ENCODE measurements at places on chromosomes 7 and 10.
A peak's percentile ranks its signal among the peaks of the same experiment; 100 is the strongest.

GRCh38 chr10:11162828-11163599 is 145.3 kb downstream of the CELF2 start:
- peak; percentile 58 for DNase-seq

DNA sequence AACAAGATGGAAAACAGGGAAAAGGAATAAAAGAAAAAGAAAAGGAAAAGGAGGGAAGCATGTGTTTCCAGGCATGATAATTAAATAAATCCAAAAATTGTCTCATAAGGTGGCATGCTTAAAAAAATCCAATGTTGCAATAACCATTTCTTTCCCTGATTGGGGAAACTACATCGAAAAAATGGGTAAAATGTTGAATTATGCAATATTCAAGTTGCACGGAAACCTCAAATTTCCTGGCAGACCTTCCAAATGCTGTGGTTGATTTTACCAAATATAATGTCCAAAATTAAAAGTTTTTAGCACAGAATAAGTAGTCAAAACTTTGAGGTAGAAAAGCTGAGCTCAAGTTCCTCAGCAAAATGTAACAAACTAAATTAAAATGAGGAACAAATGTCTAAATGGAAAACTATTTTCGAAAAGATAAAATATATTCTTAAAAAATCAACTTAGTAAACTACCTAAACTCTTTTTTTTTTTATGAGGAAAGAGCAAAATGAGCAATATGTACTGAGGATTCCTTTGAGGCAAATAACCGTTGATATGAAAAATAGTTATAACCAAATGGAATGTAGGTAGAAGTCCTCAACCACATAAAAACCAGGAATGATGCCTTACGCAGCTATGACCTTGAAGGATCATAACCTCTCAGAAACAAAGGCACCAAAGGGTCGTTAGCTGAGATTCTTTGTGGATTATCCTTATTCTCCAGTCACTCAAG is 52.6 kb downstream of the MACC1 start:
- no peak for DNase-seq

DNA sequence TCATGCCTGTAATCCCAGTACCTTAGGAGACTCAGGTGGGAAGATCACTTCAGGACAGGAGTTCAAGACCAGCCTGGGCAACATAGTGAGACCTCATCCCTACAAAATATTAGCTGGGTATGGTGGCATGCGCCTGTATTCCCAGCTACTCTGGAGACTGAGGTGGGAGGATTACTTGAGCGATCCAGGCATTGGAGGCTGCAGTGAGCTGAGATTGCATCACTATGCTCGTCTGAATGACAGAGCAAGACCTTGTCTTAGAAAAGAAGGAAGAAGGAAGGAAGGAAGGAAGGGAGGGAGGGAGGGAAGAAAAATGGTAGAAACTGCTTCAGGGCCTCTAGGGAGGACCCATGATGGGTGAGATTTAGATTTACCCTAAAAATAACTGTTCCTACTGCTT is 112.3 kb downstream of the SPDYE5 start:
- DNase-seq: no peak

- DNase-seq: peak; percentile 27
Observed at GRCh38 chr7:37833107-37833817, 15.1 kb upstream of the NME8 start.

GRCh38 chr7:128203710-128204214 is 37.3 kb upstream of the LEP start:
- DNase-seq: no peak

DNA sequence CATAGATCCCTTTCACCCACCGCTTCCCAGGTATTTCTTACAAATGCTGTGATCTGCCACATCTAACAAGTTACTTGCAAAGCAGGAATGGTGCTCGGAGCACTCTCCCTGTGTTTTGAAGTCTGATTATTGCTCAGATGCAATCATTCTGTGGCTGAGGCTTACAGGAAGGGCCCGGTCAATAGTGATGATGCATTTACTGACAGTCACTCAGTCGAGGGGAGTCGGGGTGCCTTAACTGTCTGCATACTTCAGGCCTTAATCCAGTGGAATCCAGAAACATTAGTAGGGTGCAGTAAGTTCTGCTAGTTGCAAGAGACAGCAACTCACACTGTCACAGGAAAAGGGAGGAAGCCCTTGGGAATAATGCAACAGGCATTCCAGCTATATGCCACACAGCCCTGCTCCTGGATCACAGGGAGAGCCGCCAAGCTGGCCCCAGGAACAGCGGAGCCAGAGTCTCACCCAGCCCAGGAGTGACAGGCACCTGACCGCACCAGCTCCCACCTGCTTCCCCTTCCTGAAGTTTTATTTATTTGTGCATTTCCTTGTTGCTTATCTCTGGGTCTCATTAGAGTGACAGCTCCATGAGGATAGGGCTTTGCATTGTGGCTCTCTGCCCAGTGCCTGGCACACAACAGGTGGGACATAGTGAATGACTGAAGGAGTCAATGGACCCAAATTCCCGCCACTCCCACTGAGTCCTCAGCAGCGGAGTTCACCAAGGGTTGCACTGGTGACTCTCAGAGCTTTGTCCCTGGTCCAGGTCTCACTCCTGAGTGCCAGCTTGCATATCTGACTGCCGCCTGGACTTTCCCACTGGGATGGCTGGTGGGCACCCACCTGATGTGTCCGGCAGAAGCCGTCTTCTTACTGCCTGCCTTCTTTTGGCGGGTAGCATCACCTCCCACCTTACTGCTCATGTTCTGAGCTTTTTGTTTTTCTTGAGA is 212.5 kb upstream of the SH2B2 start:
- no peak for DNase-seq

- DNase-seq: no peak
Observed at GRCh38 chr10:118971187-118971586, 58.3 kb upstream of the NANOS1 start.

DNA sequence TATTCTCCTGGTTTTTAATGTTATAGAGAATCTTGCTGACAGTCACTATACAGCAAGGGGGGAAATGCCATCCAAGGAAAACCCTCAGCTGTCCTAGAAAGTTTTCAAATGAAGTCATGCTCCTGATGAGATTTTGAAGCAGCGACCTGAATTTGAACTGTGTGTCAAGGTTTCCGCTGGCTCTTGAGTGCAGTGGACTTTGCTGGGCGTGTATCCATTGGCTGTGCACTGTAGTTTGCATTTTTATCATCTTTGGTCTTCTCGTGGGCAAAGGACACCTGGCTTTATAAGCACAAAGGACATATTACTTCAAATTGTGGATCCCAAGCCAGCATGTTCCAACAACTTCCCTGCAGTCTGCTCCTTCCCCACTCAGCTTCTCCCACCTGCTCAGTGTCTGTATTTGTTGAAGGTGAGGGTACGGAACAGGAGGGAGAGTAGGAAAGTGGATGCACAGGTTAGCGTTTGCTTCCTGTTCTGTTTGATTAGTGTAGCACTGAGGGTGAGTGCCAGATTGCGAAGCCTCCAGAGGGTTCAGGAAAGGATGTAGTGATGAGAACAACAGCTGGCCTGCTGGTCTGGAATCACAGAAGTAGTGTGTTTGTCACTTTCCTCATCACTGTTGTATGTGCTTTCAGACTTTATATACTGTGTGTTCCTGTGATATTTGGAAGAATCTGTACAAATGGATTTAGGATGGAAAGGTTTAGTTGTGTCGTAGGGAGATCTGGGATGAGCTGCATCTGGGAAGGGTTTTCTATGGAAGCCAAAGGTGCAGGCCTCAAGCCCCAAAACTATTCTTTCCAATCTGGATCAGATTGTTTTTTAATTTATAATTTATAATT is 204.8 kb downstream of the BMPER start:
- DNase-seq: no peak

- no peak for DNase-seq
Observed at GRCh38 chr10:50593523-50594376, 30.0 kb downstream of the SGMS1 start.

- no peak for DNase-seq
Observed at GRCh38 chr7:87574630-87575029, 26.1 kb downstream of the ABCB1 start.

- DNase-seq: no peak
Observed at GRCh38 chr10:3784510-3785250, at the start of gene KLF6. KLF6 (minus strand) TSS chr10:3785209; CDS start chr10:3785014, 195 bp downstream.

DNA sequence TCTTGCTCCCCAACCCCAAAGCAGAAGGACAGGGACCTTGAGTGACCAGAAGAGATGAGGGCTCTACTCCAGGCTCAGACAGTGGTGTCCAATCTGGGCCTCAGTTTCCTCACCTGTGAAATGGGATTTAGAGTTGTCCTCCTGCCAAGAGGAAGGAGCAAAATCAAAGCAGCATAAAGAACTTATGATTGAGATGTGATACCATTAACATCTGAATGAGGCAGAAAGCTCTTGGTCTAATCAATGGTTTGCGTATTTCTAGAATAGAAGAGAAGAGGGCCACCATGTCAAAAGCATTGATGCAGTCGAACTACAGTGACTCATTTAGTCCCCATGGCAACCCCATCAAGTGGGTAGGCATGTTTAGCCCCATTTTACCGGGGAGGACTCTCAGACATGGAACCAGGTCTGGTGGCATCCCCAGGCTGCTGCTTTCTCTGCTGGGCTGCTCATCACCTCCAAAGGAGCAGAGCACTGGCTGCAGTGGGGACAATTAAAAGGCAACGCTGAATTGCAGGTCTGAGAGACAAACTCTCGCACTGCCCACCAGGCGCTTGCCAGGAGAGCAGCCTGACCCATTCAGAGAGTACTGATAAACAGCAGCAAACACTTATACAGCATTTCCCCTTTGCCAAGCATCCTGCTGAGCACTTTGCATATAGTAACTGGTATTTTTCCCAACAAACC is 175.9 kb downstream of the NEURL1 start:
- DNase-seq: no peak

GRCh38 chr10:75592791-75593643 is 161.6 kb downstream of the LRMDA start:
- no peak for DNase-seq

DNA sequence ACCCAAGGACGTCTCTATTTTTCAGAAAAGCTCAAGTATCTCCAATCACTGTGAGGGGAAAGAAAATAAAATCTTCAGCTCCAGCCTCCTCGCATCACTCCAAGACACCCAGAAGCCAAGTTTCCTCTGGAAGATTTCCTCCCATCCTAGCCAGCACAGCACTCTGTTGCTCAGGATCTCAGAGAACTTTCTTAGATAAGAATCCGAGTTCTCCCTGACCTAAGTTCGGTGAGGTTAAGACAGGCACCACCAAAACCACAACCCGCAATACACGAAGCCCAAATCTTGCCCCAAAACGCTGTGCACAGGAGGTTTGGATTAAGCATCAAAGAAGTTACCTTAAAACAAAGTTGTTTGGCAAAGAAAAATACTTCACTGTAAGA is 4.2 kb downstream of the FAM53B start:
- no peak for DNase-seq

DNA sequence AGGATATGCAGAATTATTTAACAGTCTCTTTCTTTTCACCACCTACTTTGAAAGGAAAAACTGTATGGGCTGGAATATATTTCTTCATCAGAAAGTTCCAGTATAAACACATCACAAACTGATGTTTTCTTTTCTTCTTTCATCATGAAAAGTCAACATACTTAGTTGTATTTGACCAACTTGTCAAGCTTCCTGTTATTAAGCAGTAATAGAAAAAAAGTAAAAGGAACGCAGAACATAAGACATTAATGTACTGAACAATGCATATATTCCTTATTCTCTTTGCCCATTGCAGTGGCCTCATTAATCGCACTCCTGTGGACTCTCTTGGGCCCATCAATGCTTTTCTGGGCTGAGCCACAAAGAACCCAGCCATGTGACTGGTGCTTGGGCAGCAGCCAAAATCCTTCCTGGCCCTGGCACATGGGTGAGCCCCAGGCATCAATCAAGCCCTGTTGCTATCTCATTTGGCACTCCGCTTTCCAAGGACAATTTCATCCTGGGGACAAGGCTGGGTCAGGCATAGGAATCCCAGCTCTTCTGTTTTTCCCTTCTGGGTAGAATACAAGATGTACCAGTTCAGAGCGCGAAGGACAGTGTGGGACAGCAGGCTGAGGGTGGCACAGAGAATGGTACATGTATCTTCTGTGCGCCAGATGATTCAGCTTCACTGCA is 42.3 kb downstream of the RHOBTB1 start:
- no peak for DNase-seq

GRCh38 chr7:7761340-7761973 is 43.0 kb upstream of the RPA3 start:
- DNase-seq: no peak

DNA sequence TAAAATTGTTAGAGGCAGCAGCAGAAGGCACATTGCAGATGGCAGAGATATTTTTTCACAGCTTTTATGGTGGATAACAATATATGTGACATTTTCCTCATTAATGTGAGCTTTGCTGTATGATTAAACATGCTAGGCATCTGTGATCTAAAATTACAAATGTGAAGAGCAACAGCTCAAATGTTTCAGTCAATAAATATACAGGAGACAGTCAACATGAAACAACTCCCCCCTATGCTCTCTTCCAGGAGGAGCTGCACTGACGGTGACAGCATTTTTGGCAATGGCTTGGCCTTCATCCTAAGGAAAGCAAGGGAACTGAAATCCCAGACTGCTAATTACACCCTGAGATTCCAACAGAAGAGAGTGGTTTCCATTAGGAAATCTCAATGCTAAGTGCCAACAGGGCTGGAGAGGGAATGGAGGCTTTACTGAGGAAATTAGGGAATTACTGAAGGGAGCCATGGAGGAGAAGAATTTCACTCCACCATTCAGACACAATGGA is 51.4 kb upstream of the GRB10 start:
- DNase-seq: no peak

DNA sequence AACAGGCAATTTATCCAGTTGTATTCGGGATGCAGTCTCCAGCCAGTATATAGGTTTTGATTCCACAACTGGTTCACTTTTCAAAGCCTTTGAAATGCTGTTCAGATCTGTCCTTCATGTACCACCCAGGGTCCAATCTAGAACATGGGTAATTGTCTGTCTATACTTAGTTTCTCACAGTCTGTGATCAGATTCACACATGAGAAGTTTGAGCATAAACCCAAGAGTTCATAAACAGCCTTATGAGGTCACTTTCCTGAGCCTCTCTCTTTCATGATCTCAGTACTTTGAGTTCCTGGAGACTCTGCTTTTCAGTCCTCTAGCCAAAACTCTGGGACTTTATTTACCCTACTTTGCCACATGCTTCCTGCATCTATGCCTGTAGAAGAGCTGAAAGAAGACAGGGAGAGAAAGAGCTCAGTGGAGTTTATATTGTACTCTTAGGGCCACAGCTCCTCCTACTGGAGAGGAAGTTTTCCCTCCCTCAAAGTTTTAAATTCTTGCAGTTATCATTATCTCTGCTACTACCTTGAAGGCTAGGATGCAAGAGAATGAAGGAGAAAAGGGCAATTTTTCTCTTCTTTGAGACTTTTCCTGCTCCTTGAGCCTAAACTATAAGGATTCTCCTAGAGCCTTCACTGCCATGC is 172.0 kb downstream of the ZEB1 start:
- no peak for DNase-seq

- no peak for DNase-seq
Observed at GRCh38 chr10:71324743-71325142, 5.7 kb downstream of the SLC29A3 start.

DNA sequence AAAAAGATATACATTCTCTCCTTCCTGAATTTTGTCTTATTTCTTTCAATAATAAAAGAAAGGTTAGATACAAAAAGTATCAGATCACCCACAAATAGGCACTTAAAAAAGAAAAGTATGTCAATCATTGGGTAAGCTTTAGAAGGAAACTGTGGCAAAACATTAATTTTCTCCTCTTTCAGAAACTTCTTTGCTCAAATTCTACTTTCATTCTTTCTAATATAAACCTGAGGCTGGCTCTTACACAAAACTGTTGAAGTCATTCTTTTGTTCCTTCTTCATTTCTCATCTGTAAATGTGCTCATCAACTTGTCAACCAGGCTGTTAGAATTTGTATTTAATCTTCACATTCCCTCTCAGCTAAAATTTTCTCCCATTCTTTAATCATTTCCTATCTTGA is 124.6 kb downstream of the LRRN3 start:
- DNase-seq: no peak

All from activated CD4-positive, alpha-beta T cell treated with anti-CD3 and anti-CD28 coated beads, Interleukin-2, amount 50 U/mL, for 48 hours (primary cell).